ENCODE measurements at places on chromosomes 3 and 15. TPM values are rescaled to one million over a fixed set of nuclear protein-coding genes. Genes with fewer than 3 reads are reported as not detected.

The ARIH1 gene
- total RNA-seq: 40.3 TPM

The CCDC191 gene
- total RNA-seq: 1.5 TPM

The P2RY13 gene
- not detected for total RNA-seq

The C3orf52 gene
- 3.8 TPM for total RNA-seq

The UBAP1L gene
- total RNA-seq: 1.6 TPM

The ADAMTSL3 gene
- 1.2 TPM for total RNA-seq

The CLDN11 gene
- total RNA-seq: 111 TPM

The RCN2 gene
- 76.8 TPM for total RNA-seq

The PLA1A gene
- total RNA-seq: 7.8 TPM

The SHC4 gene
- 2.8 TPM for total RNA-seq

The ZBTB20 gene
- total RNA-seq: 14.5 TPM

The DNAJC13 gene
- total RNA-seq: 49.9 TPM

The C3orf85 gene
- not detected for total RNA-seq

The STRIT1 gene
- not detected for total RNA-seq

The SLC28A2 gene
- not detected for total RNA-seq

The LMAN1L gene
- not detected for total RNA-seq

The GOLGA8J gene
- not detected for total RNA-seq

The DISP2 gene
- 3.9 TPM for total RNA-seq

The ADPRH gene
- 8.9 TPM for total RNA-seq

The PLA2G4E gene
- not detected for total RNA-seq

The TMF1 gene
- total RNA-seq: 27.9 TPM

The TGM5 gene
- not detected for total RNA-seq

The NMNAT3 gene
- total RNA-seq: 0.68 TPM

The FBLN2 gene
- 1.6 TPM for total RNA-seq

The FOXB1 gene
- not detected for total RNA-seq

The SYNPR gene
- total RNA-seq: not detected

The CCDC80 gene
- 7.6 TPM for total RNA-seq

The KPNA1 gene
- 35.6 TPM for total RNA-seq

The CIDEC gene
- total RNA-seq: not detected

The MYLK gene
- 57.8 TPM for total RNA-seq

The SERPINI2 gene
- total RNA-seq: not detected

The GOLGA6A gene
- total RNA-seq: not detected

The SELENOS gene
- total RNA-seq: 102 TPM

The MYZAP gene
- total RNA-seq: 3.1 TPM

The FBXW12 gene
- total RNA-seq: not detected

The CCRL2 gene
- total RNA-seq: 15.8 TPM

The CCR3 gene
- total RNA-seq: not detected

The GHSR gene
- total RNA-seq: not detected

The SPTSSB gene
- not detected for total RNA-seq

The CPNE9 gene
- not detected for total RNA-seq

The SERPINI1 gene
- total RNA-seq: 1.5 TPM

The PATL2 gene
- total RNA-seq: 0.48 TPM

The ZCWPW2 gene
- 0.18 TPM for total RNA-seq

The PIGZ gene
- 10.6 TPM for total RNA-seq

The C3orf18 gene
- 4.2 TPM for total RNA-seq

The LRRK1 gene
- total RNA-seq: 11.2 TPM

The ATP10A gene
- 1.1 TPM for total RNA-seq
